ENCODE measurements at places on chromosomes 3 and 15. TPM values are rescaled to one million over a fixed set of nuclear protein-coding genes. Genes with fewer than 3 reads are reported as not detected.
A peak's percentile ranks its signal among the peaks of the same experiment; 100 is the strongest.

The PROS1 gene
- 25.6 TPM for total RNA-seq

The ARNT2 gene
- total RNA-seq = 23.5 TPM

The TRPM7 gene
- total RNA-seq = 38.4 TPM

The PLSCR1 gene
- 23.7 TPM for total RNA-seq

The ARL6IP5 gene
- total RNA-seq = 94.0 TPM

DNA sequence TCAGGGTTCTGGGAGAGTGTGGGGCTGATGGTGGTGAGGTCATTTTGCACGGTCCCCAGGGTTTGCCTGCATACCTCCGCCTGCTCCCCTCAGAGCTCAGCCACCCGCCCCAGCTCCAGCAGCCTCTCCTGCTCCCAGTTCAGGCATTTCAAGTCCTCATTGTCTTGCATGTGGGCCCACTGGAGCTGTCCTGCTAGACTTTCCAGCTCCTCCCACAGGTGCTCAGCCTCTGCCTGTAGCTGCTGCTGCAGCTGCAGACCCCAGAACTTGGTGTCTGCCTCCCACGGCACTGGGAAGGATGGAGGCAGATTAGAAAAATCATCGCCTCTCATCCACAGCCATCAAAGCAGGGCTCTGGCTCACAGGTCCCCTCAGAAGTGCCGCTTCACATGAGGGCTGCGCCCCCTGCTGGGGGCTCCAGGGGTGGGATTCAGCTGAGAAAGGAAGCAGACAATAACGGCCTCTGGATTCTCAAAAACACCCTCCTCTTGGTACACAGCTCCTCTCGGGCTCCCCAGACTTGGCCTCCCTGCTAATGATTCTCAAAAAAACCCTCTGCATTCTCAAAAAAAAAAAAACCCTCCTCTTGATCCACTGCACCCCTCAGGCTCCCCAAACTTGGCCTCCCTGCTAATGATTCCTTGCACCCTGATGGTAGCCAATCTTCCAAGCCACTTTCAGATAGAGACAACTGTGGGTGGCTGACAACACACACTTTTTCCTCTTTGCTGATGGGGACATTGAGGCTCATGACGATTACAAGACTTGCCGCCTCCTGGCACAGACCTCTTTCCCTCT is 89.3 kb upstream of the C2CD4B start:
- peak; percentile 73 for DNase-seq

GRCh38 chr3:44795197-44795596 is 33.6 kb downstream of the KIF15 start:
- DNase-seq = peak; percentile 14

- no peak for DNase-seq
Observed at GRCh38 chr3:99681512-99681911, 43.1 kb downstream of the COL8A1 start.

DNA sequence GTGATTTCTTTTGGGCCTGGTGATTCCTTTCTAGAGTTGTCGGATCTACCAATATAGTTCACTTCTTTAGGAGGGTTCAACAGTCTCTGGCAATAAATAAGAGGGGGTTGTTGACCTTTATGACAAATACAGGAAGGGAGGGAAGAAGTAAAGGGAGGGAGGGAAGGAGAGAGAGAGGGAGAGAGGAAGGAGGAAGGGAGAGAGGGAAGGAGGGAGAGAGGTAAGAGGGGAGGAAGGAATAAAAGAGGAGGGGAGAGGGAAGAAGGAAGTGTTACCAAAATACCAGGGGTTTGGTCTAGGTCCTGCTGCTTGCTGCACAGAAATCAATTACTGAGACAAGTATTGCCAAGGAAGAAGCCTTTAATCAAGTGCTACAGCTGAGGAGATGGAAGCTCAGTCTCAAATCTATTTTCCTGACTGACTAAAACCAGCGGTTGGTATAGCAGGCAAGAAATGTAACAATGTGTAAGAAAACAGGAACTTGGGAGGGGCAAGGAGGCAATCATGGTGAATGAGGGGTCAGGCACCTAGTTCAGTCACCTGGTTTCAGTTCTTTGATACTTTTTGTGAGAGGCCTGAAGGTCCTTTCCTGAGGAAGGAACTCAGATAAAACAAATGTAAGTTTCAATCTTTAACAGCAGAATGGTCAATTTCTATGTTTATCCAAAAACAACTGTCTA is 14.1 kb upstream of the TMEM40 start:
- no peak for DNase-seq

DNA sequence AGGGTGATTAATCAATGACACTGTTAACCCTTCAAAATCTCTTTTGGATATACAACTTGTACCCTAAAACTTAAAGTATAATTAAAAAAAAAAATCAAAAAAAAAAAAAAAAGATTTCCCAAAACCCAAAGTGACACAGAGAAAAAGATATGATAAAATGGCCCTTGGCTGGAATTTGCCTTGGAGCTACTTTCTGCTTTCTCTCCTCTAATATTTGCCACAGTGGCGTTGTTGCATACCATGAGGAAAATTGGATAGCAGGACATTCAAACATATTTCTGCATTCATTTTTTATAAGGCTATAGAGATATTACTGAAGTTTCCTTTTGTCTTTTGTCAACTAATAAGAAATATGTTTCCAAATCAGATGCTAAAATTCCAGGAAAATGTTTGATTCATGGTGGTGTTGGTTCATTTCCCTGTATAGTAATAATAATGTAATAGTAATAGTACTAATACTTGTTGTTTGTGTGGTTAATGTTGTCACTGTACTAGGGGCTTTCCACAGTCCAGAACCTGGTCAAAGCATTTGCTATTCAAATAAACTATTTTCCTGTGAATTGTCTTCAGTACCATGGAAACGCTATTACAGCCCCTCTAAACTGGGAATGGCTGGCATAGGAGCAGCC is 441.3 kb upstream of the THBS1 start:
- no peak for DNase-seq

DNA sequence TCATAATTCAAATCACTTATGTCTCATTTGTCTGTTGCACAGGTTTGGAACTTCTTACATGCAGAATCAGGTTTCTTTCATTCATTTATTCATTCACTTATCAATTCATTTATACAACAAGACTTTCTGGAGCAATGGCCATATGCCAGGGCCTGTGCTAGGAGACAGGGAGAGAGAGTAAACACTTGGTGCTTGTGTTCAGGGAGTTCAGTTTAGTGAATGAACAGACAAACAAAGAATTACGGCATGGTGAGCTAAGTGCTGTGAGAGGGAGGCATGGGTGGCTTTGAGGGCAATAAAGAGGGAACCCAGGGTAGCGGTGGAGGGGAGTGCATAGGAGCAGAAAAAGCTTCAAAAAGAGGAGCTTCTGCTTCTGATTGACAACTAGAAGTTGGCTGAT is 8.5 kb upstream of the IREB2 start:
- DNase-seq = no peak

DNA sequence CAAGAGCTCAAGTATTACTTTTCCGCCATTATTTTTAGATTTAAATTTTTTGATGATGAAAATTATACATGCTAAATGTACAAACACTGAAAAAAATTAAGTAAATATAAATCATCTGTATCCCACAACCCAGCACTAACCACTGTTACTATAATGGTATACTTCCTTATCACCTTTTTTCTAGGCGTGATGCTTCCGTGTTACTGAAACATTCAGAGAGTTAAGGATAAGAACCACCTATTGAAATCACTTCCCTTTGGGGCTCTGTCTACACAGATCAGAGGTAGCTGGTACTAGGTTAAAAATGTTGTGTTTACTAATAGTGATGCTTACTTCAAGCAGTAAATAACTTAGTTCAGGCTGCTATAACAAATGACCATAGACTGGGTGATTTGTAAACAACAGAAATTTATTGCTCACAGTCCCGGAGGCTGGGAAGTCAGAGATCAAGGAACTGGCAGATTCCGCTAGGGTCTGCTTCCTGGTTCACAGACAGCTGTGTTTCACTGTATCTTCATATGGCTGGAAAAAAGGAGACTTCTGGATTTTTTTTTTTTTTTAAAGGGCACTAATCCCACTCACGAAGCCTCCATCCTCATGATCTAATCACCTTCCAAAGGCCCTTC is 6.4 kb downstream of the SNX4 start:
- DNase-seq = no peak

DNA sequence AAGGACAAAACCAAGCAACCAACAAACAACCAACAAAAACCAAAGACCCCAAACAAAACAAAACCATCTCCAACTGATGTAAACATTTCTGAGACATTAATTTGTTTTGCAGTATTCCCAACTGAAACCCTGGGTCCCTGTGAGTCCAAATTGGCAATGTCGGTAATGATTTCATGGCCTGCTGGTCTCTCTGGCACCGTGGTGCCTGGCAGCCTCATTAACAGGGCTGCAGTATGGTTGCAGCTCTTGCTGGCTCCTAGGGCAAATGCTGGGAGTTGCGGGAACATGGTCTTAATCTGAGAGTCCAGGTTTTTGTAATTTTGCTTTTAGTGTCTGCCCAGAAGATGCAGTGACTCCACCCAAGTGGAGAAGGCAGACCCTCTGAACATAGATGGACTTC is 128.3 kb downstream of the SV2B start:
- DNase-seq = no peak

DNA sequence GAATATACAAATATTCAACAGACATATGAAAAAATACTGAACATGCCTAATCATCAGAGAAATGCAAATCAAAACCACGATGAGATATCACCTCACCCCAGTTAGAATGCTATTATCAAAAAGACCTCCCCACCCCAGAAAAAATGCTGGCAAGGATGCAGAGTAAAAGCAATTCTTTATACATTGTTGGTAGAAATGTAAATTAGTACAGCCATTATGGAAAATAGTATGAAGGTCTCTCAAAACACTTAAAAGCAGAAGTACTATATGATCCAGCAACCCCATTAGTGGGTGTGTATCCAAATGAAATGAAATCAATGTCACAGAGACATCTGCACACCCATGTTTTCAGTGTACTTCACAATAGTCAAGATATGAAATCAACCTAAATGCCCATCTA is 308.7 kb downstream of the CHST2 start:
- no peak for DNase-seq

- peak; percentile 48 for DNase-seq
Observed at GRCh38 chr15:68228971-68229385, 550 bp downstream of the CLN6 start.

Data from GM23248 (cell line).